Breast epithelium (tissue), 4 donors: ENCODE measurements at places on chromosomes 7 and 10. TPM values are rescaled to one million over a fixed set of nuclear protein-coding genes. Genes with fewer than 3 reads are reported as not detected.

DNA sequence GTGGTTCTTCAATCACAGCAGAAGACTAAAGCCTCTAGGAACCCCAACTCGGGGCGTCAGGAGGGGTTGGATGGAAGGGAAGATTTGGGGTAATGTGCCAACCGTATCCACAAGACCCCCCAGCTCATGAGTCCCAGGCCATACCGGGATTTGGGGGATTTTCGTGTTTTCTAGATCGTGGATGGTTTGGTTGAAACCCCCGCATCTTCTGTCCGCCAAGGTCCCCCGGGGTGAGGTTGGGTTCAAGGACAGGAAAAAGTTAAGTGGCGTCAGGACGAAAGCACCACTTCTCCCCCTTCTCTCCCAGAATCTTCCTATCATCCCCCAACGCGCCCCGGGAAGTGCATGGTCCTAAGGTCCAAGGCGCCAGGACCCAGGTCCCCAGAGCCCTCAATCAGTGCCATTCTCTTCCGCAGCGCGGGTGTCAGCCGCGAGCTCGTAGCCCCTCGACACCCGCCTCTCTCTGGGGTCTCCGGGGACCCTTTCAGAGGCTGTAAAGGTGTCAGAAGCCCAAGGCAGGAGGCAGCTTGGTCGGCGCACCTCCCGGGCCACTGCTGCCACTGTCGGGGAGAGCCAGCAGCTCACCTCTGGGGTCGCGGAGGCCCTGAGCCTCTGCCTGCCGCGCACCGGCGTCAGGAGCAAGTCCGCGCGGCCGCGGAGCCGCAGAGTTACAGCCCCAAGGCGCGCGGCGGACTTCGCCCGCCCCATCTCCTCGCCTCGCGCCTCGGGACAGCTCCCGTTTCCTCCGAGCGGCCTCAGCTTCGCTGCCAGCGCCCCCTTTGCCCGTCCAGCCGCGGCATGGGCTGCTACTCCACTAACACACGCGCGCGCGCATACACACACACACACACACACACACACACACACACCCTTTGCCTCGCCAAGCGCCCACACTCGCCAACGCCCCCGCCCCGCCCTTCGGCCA lies 1.5 kb downstream of the MKX start:
- no peak for DNase-seq
- peaks cover 23% of the 10 kb centered on the region for H3K4me1 ChIP-seq
- no peaks in the 10 kb centered on the region for H3K27me3 ChIP-seq
- H3K36me3 ChIP-seq, result no peaks in the 10 kb centered on the region
- H3K4me3 ChIP-seq, result peak overlapping the region; percentile 85

DNA sequence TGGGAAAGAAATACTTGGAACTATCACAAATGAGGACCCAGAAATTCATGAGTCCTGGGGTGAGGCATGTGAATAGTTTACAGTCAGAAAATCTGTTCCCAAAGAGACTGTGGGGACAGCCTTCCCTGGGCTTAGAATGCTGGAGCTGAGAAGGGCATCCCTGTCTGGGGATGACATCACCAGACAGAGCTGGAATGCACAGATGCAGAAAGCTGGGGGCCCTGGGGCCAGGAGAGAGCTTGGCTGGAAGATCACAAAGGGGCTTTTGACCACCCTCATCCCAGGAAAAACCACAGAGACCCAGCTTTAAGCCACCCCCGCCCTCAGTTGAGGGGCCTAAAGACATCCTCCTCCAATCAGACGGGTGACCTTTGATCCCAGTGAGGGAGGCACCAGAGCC lies 264.5 kb downstream of the PLXNA4 start:
- H3K27ac ChIP-seq, result no peak overlapping the region
- H3K4me3 ChIP-seq, result no peak overlapping the region
- H3K4me1 ChIP-seq, result no peaks in the 10 kb centered on the region
- no peaks in the 10 kb centered on the region for H3K27me3 ChIP-seq
- no peaks in the 10 kb centered on the region for H3K36me3 ChIP-seq

DNA sequence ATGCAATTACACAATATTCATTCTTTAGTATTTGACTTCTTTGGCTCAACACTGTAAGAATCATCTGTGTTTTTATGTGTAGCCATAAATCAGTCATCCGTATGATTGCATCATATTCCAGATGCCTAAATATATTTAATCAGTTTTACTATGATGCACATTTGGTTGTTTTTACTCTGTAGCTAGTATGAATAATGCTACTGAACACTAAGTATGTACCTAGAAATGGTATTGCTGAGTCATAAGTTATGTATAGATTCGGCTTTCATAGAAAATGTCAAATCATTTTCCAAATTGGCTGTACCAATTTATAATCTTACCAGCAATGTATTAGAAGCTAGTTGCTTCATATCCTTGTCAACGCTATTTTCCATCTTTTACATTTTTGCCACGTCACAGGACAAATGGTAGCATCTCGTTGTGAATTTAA lies 197.3 kb upstream of the PLXNA4 start:
- no peak overlapping the region for H3K27ac ChIP-seq
- H3K4me1 ChIP-seq, result no peaks in the 10 kb centered on the region
- no peaks in the 10 kb centered on the region for H3K27me3 ChIP-seq
- no peak for DNase-seq
- no peak overlapping the region for H3K4me3 ChIP-seq
- H3K36me3 ChIP-seq, result no peaks in the 10 kb centered on the region

DNA sequence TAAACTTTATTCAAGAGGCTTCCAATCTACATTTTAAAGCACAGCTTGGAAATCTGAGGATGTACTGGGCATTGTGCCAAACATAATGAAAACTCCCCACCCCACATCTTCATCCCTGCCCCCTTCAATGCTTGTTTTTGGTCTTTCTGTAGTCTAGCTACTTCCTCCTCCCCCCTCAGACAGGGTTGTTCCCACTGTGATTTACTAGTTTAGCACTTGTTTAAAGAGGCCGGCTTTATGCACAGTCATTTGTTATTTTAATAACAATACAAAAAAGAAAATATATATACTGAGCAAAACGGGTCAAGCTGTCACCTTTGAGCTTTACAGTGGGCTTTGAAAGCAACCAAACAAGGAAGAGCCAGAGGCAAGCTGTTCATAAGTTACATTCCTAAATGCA lies 132.6 kb downstream of the CHRM2 start:
- H3K36me3 ChIP-seq, result no peaks in the 10 kb centered on the region
- H3K4me1 ChIP-seq, result no peaks in the 10 kb centered on the region
- no peak overlapping the region for H3K4me3 ChIP-seq
- H3K27ac ChIP-seq, result no peak overlapping the region

DNA sequence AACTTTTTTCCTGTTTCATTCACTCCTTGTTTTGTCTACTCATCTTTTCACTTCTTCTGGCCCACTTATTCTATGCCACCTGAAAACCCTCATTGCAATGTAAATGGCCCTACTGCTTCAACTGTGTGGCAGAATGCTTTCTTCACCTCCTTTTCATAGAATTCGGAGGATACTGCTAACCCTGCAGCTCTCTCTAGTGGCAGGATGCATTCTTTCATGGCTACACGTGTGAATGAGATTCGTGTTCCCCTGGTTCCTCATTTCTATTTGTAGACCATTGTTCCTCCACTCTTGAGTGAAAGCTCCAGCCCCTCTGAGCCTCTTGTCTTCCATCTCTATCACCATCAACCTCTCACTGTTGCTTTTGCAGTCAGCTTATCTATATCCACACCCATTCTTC lies 20.9 kb upstream of the CYP26C1 start:
- no peak overlapping the region for H3K4me3 ChIP-seq
- H3K27me3 ChIP-seq, result no peaks in the 10 kb centered on the region
- H3K27ac ChIP-seq, result no peak overlapping the region

- no peaks in the 10 kb centered on the region for H3K4me1 ChIP-seq
- DNase-seq, result no peak
- H3K27me3 ChIP-seq, result no peaks in the 10 kb centered on the region
- no peaks in the 10 kb centered on the region for H3K36me3 ChIP-seq
- no peak overlapping the region for H3K4me3 ChIP-seq
These were observed 162.9 kb upstream of the SMIM30 start for GRCh38 chr7:113281223-113281622.

GRCh38 chr7:2441430-2442058 lies 34.7 kb downstream of the GRIFIN start:
- peak overlapping the region; percentile 41 for H3K27ac ChIP-seq
- no peak for DNase-seq
- no peaks in the 10 kb centered on the region for H3K27me3 ChIP-seq
- no peak overlapping the region for H3K4me3 ChIP-seq

GRCh38 chr7:144584726-144585125 lies 181.2 kb upstream of the NOBOX start:
- H3K4me3 ChIP-seq, result no peak overlapping the region
- DNase-seq, result no peak
- no peak overlapping the region for H3K27ac ChIP-seq

- H3K27me3 ChIP-seq, result no peaks in the 10 kb centered on the region
- H3K36me3 ChIP-seq, result no peaks in the 10 kb centered on the region
- no peak overlapping the region for H3K4me3 ChIP-seq
- no peak overlapping the region for H3K27ac ChIP-seq
- no peaks in the 10 kb centered on the region for H3K4me1 ChIP-seq
- DNase-seq, result no peak
These were observed 959.4 kb downstream of the PCDH15 start for GRCh38 chr10:53841483-53842145.

DNA sequence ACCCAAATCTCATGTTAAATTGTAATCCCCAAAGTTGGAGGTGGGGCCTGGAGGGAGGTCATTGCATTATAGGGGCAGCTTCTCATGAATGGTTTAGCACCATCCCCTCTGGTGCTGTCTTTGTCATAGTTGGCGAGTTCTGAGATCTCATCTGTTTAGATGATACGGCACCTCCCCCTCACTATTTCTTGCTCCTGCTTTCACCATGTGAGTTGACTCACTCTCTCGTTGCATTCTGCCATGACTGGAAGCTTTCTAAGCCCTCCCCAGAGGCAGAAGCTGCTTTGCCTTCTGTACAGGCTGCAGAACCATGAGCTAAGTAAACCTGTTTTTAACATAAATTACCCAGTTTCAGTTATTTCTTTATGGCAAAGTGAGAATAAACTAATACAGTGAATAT lies 18.9 kb upstream of the ZNF138 start:
- H3K27ac ChIP-seq, result no peak overlapping the region
- no peak overlapping the region for H3K4me3 ChIP-seq
- no peak for DNase-seq
- no peaks in the 10 kb centered on the region for H3K36me3 ChIP-seq

- H3K4me1 ChIP-seq, result no peaks in the 10 kb centered on the region
- H3K27ac ChIP-seq, result no peak overlapping the region
- no peak for DNase-seq
- no peak overlapping the region for H3K4me3 ChIP-seq
These were observed 39.6 kb downstream of the TSPAN15 start for GRCh38 chr10:69490876-69491275.

GRCh38 chr7:110372685-110373084 lies 718.2 kb upstream of the LRRN3 start:
- no peaks in the 10 kb centered on the region for H3K27me3 ChIP-seq
- H3K4me1 ChIP-seq, result no peaks in the 10 kb centered on the region
- no peaks in the 10 kb centered on the region for H3K36me3 ChIP-seq
- no peak overlapping the region for H3K4me3 ChIP-seq

GRCh38 chr7:112630565-112630964 lies 149.8 kb downstream of the LSMEM1 start:
- H3K36me3 ChIP-seq, result no peaks in the 10 kb centered on the region
- no peaks in the 10 kb centered on the region for H3K27me3 ChIP-seq
- H3K27ac ChIP-seq, result no peak overlapping the region
- no peak overlapping the region for H3K4me3 ChIP-seq
- H3K4me1 ChIP-seq, result no peaks in the 10 kb centered on the region

- no peaks in the 10 kb centered on the region for H3K36me3 ChIP-seq
- H3K27ac ChIP-seq, result no peak overlapping the region
- H3K4me3 ChIP-seq, result no peak overlapping the region
- no peaks in the 10 kb centered on the region for H3K27me3 ChIP-seq
- no peak for DNase-seq
These were observed 181.8 kb downstream of the CDK14 start for GRCh38 chr7:90777886-90778285.

DNA sequence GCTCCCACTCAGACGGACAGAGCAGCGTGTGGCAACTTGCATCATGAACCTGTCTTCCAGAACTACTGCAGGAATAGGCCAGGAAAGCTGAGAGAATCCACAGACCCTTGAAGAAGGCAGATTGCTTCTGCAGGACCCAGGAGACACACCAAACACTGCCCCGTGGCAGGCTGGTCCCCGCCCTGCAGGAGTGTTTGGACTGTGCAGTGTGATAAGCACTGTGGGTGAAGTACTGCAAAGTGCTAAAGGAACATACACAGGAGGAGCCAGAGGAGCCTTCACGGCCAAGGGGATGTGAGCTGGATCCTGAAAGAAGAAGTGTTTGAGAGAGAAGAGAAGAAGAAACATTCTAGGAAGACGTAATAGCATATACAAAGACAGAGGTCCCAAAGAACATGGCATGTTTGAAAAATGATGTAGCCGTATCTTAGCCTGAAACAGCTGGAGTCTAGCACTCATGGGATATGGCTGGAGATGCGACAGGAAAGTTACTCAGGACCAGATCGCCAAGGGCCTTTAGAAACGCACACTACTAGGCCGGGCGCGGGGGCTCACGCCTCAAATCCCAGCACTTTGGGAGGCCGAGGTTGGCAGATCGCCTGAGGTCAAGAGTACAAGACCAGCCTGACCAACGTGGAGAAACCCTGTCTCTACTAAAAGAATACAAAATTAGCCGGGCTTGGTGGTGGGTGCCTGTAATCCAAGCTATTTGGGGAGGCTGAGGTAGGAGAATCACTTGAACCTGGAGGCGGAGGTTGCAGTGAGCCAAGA lies 96.9 kb upstream of the RHEB start:
- H3K4me3 ChIP-seq, result no peak overlapping the region
- no peak for DNase-seq
- H3K27me3 ChIP-seq, result no peaks in the 10 kb centered on the region
- H3K27ac ChIP-seq, result no peak overlapping the region

GRCh38 chr10:47261556-47261955 lies 38.4 kb upstream of the GDF10 start:
- no peaks in the 10 kb centered on the region for H3K4me1 ChIP-seq
- H3K36me3 ChIP-seq, result no peaks in the 10 kb centered on the region
- no peaks in the 10 kb centered on the region for H3K27me3 ChIP-seq
- H3K27ac ChIP-seq, result no peak overlapping the region
- no peak overlapping the region for H3K4me3 ChIP-seq

GRCh38 chr10:103541616-103542015 lies 48.1 kb downstream of the NEURL1 start:
- peaks cover 8% of the 10 kb centered on the region for H3K4me1 ChIP-seq
- H3K27ac ChIP-seq, result no peak overlapping the region
- no peak overlapping the region for H3K4me3 ChIP-seq

The GNGT1 gene
- not detected for total RNA-seq

The FAM180A gene
- 11.9 TPM for total RNA-seq

The DOCK1 gene
- total RNA-seq, result 69.2 TPM

The FAM131B gene
- total RNA-seq, result 0.48 TPM

The CAV2 gene
- total RNA-seq, result 97.6 TPM

The TMEM213 gene
- 2.3 TPM for total RNA-seq

The CARD11 gene
- total RNA-seq, result 2.9 TPM

The TRAPPC14 gene
- 3.4 TPM for total RNA-seq
